MG63 (cell line): ENCODE measurements at places on chromosomes 1 and 21.
A peak's percentile ranks its signal among the peaks of the same experiment; 100 is the strongest.

DNA sequence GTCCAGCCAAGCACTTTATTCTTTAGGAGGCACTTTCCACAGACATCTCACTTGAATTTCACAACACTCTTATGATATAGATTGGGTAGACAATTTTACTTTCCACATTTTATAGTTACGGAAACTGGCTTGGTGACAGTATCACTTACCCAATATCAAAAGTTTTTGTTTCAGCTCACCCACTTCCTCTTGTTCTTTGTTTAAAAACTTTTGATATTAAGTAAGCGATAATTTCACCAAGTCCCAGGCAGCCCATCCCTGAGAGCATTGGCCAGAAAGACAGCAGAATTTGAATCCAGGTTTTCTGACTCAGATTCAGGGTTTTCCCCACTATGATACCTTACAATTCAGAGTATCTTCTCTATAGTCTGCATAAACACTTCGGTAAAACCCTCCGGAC is 60.0 kb downstream of the LRIG2 start:
- DNase-seq = no peak

DNA sequence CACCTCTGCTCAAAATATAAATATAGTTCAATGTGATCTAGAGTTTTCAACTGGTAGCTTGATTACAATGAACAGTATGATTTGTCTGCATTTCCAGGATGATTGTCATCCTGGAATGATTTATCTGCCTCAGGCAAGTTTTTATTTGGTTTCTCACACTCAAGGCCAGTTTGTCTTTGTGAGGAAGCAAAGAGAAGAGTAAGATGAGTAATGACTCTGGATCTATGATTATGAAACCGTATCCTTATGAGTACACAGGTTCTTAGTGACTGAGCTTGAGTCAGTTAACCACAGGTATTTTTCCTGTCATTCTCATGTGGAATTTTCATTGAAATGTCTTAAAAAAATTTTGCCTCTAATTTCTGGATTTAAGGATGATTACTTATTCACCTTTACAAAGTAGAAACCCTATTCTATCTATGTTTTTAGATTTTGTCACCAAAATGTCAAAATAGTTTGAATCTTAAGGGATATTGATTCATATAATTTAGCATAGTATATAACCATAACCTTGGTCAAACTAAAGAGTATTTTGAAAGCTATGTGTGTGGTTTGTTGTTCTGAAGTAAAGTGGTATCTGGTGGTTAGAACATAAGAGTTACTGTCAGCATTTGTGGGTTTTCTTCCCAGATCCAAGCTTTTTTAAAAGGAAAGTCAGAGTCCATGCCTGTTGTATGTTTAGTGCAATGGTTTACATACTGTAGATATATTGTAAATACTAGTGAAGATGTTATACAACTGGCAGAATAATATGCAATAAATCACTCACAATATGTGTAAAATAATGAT is 145.0 kb downstream of the RASAL2 start:
- peak; percentile 32 for DNase-seq

DNA sequence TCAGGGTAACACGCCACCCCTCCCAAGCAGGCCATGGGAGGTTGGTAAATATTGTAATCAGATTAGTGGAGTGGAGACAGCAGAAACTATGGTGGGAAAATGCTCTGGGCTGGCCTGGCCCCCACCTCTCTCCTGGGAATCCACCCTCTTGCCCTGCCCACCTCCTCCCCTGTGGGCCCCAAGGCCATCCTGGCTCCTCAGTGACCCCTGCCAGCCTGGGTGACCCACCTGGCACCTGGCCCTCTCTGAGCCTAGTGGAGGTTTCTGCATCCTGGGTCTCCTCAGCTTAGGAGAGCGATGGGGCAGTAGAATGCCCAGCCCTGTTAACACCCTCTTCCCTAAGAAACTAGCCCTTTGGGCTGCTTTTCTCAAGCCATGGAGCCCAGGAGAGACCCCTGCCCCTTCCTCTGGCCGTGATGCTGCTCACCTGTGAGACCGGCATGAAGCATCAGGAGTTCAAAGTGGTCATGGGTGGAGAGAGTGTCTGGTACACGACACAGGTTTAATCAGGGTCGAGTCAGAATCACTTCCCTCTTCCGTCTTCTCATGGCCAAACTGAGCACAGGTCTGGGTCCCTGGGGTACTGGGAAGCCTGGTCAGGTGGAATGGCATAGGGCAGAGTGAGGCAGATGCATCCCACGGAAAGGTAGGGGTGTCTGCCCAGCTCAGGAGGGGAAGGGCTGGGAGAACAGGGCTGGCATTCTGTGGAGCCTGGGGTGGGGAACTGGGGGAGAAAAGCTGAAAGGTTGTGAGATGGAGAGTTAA is 10.7 kb upstream of the DMBX1 start:
- no peak for DNase-seq

GRCh38 chr21:36684957-36685714 is 13.8 kb upstream of the SIM2 start:
- DNase-seq = peak; percentile 77

- DNase-seq = no peak
Observed at GRCh38 chr1:110508028-110508940, 10.7 kb downstream of the KCNA10 start.
